Karpas-422 (cell line): ENCODE measurements at places on chromosomes 5 and 9. TPM values are rescaled to one million over a fixed set of nuclear protein-coding genes. Genes with fewer than 3 reads are reported as not detected.

The SRA1 gene
- 27.1 and 45.7 TPM in 2 replicates for total RNA-seq

The RETREG1 gene
- total RNA-seq = not detected in 2 replicates

The B4GALT7 gene
- 24.8 and 42.2 TPM in 2 replicates for total RNA-seq

The FREM1 gene
- total RNA-seq = not detected in 2 replicates

The GABRA6 gene
- not detected in 2 replicates for total RNA-seq

The RASGEF1C gene
- total RNA-seq = not detected in 2 replicates

The NUTM2G gene
- not detected in 2 replicates for total RNA-seq

The PPP2R2B gene
- total RNA-seq = not detected in 2 replicates

The SELENOP gene
- total RNA-seq = not detected in 2 replicates

The IDNK gene
- 14.3 and 18.8 TPM in 2 replicates for total RNA-seq

The COL5A1 gene
- total RNA-seq = under 0.01 TPM in 1 of 2 replicates, not detected in the other
